Neural progenitor cell (in vitro differentiated cells): ENCODE measurements at places on chromosomes 12 and 14. TPM values are rescaled to one million over a fixed set of nuclear protein-coding genes. Genes with fewer than 3 reads are reported as not detected.

GRCh38 chr14:90603841-90604240 is 207.0 kb downstream of the CALM1 start:
- no peaks in the 10 kb centered on the region for H3K36me3 ChIP-seq
- DNase-seq = no peak
- H3K4me1 ChIP-seq = peaks cover 54% of the 10 kb centered on the region
- H3K27ac ChIP-seq = no peak overlapping the region

- no peaks in the 10 kb centered on the region for H3K36me3 ChIP-seq
- no peak for DNase-seq
- peaks cover 3% of the 10 kb centered on the region for H3K4me1 ChIP-seq
- no peak overlapping the region for H3K4me3 ChIP-seq
- no peak overlapping the region for H3K27ac ChIP-seq
- no peaks in the 10 kb centered on the region for H3K27me3 ChIP-seq
These were observed 220.7 kb downstream of the TTC6 start for GRCh38 chr14:37816135-37816534.

DNA sequence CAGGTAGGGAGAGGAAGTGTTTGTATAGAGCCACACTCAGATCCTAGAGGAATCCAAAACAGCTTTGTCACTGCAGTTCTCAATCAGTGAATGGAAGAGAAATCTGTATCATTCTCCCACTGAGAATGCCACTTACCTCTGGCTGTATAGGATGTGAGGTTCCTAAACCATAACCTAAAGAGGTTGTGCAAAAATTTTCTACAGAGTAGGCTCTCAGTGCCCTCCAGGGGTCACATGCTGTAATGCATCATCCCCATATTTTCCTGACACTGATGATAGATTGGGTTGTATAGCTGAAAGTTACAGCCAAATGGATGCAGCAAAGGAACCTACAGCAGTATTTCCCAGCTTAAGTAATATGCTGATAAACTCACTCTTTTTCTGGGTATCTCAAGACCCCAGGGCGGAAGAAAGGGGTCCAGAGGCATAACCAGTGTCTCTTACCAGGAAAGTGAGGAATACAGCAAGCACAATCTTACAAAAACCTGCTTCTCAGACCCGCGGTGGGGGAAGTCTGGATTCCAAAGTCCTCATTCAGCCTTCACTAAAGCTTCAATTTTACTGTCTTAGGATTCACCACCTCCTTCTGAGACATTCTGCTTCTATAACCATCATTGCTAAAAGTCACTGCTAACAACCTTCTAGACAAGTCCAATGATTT is 3.8 kb downstream of the BCDIN3D start:
- no peaks in the 10 kb centered on the region for H3K36me3 ChIP-seq
- no peak overlapping the region for H3K4me3 ChIP-seq
- H3K27me3 ChIP-seq = no peaks in the 10 kb centered on the region
- no peak overlapping the region for H3K27ac ChIP-seq

DNA sequence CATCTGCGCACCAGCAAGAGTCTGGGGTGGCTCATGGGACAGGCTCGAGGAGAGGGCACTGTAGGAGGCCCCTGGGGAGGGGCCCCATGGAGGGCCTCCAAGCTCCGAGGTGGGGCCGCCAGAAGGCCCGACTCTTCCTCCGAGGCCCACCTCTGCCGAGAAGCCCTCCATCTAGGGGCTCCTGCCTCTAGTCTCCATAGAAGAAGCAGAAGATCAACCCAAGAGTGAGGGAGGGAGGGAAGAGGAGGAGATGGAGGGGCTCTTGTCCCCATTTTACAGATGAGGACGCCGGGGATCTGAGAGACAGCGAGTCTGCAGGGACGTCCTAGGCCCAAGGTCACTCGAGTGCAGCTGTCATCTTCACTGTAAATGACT is 41.2 kb downstream of the DIO3 start:
- no peak overlapping the region for H3K4me3 ChIP-seq
- DNase-seq = no peak
- H3K27me3 ChIP-seq = peaks cover 10% of the 10 kb centered on the region

- H3K4me3 ChIP-seq = no peak overlapping the region
- H3K27ac ChIP-seq = no peak overlapping the region
- no peaks in the 10 kb centered on the region for H3K27me3 ChIP-seq
- no peaks in the 10 kb centered on the region for H3K4me1 ChIP-seq
- no peaks in the 10 kb centered on the region for H3K36me3 ChIP-seq
These were observed 47.8 kb upstream of the MED13L start for GRCh38 chr12:116325336-116325664.

DNA sequence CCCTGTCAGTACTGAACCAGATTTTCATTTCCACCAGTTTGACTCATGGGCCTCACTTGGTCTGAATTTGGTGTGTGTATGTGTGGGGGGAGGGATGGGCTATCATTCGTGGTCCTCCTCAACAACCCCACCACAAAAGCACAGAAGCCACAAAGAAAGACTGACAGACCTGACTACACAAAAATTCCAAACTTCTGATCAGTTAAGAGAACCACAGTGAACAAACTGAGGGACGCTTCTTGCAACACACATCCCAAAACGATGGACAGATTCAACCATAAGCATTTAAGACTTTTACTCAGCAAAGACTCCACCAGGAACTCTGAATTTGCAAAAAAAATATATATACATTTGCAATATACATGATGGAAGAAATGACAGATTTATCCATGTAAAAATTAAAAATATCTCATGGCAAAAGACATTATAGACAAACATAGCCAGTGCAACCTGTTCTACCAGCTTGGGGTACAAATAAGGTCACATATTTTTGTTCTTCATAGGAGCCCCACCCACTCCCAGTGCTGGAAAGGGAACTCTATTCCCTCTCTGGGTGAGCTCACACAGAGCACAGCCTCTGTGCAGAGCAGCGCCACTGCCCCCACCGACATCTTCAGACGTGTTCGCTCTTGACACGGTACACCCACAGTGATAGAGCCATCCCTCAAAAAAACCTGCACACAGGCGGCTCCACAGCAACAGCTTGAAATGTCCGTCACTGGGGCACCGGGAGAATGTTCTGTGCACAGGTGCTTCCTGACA is 49.7 kb downstream of the JAG2 start:
- H3K27ac ChIP-seq = no peak overlapping the region
- peaks cover 5% of the 10 kb centered on the region for H3K27me3 ChIP-seq
- no peak overlapping the region for H3K4me3 ChIP-seq

DNA sequence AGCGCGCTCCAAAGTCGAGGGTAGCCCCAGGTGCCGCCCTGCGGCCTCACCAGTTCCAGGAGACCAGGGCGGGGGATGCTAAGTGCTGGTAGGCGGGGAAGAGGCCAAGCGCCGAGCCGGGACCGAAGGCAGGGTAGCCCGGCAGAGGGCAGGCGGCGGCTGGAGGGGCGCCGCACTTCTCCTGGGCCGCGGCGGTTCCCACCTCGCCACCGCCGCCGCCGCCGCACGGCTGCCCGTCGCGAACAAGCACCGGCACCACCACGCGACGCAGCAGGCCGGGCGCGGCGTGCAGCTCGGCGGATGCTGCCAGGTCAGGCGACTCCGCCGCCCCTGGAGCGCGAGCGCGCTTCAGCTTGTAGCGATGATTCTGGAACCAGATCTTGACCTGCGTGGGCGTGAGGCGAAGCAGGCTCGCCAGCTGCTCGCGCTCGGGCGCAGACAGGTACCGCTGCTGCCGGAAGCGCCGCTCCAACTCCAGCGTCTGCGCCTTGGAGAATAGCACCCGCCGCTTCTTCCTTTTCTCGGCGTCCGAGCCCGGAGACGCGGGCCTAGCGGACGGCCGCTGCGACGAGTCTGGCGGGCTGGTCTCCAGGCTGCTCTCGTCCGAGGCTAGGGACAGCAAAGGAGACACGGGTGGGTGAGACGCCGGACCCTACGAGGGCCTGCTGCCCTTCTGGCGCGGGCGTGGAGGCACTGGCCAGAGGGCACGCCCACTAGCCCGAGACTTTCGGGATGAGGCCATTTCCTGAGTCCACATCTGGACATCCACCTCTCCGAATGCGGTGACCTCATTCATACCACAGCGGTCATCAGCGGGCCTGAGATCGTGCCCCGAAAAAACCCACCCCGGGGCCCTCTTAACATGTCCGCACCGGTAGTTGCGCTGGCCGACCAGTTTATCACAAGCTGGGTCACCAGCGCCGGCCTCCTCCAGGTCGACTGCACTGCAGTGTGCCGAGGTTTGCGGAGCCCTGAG is 1.3 kb downstream of the NKX2-8 start:
- peak overlapping the region; percentile 55 for H3K4me3 ChIP-seq
- peaks cover 36% of the 10 kb centered on the region for H3K4me1 ChIP-seq
- H3K36me3 ChIP-seq = no peaks in the 10 kb centered on the region
- DNase-seq = peak; percentile 83
- H3K27me3 ChIP-seq = peaks cover 100% of the 10 kb centered on the region

DNA sequence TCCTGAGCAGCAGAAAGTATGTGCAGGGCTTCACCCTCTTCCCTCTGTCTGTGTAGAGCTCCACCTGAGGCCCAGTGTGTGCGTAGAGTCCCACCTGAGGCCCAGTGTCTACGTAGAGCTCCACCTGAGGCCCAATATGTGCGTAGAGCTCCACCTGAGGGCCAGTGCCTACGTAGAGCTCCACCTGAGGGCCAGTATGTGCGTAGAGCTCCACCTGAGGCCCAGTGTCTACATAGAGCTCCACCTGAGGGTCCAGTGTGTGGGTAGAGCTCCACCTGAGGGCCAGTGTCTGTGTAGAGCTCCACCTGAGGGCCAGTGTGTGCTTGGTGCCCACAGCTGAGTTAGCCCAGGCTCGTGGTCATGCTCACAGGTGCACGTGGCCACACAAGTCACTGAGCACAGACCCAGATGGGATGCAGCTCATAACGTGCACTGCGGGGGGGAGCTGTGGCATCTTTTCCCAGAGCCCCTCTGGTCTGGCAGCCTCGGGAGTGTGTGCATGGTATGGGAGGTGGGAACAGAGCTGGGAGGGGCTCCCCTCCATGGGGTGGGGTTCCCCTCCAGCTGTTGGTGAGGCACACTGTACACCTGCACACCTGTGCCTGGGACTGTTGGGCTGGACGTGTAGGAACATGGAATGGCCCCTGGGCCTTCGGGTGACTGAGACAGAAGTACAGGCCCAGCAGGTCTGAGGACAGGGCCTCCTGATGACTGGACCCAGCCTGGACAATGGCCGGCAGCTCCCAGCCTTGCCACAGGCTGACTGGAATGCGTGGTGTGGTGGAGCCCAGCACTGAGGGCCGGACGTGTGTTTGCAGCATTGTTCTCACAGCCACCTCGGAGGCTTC is 20.1 kb downstream of the PACS2 start:
- H3K27me3 ChIP-seq = no peaks in the 10 kb centered on the region
- no peaks in the 10 kb centered on the region for H3K4me1 ChIP-seq
- no peak for DNase-seq
- H3K27ac ChIP-seq = no peak overlapping the region

DNA sequence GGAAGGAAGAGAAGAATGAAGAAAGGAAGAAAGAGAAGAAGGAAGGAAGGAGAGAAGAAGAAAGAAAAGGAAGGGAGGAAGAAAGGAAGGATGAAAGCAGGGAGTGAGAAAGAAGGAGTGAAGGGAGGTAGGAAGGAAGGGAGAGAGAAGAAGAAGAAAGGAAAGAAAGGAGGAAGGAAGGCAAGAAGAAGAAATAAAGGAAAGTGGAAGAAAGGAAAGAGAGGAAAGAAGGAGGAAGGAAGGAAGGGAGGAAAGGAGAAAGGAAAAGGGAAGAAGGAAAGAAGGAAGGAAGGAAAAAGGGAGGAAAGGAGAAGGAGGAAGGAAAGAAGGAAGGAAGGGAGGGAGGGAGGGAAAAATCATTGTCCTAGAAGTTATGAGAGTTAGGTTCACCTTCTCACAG is 696.6 kb upstream of the TMEM132C start:
- no peak for DNase-seq
- no peaks in the 10 kb centered on the region for H3K27me3 ChIP-seq
- H3K4me3 ChIP-seq = no peak overlapping the region
- no peaks in the 10 kb centered on the region for H3K36me3 ChIP-seq
- H3K27ac ChIP-seq = no peak overlapping the region
- H3K4me1 ChIP-seq = peaks cover 11% of the 10 kb centered on the region

DNA sequence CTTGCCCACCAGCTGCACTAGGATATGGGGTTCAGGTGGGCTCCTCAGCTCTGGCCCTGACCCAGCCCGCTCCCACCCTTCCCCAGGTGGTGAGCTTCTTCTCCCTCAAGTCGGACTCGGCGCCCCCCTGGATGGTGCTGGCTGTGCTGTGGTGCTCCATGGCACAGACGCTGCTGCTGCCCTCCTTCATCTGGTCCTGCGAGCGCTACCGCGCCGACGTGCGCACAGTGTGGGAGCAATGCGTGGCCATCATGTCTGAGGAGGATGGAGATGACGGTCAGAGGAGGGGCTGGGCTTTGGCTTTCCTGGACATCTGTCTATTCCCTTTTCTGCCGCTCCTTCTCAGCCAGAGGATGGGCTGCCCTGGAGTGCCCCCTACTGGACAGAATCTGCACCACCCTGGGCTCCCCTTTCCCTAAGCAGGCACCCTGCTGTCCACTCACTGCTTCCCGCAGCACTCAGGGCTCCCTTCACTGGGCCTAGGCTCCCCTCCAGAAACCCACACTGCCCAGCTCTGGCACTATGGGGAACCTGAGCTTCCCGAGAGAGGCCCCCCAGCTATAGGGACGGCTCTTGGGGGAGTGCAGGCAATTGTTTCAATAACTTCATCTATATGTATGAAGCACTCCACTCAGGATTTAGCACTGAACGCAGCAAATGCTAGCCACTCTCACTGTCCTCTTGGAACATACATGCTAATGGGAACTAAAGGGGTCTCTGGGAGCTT is 2.6 kb upstream of the P3H3 start:
- H3K27me3 ChIP-seq = no peaks in the 10 kb centered on the region
- H3K4me1 ChIP-seq = peaks cover 40% of the 10 kb centered on the region
- DNase-seq = peak; percentile 91
- no peak overlapping the region for H3K4me3 ChIP-seq
- no peaks in the 10 kb centered on the region for H3K36me3 ChIP-seq

RNU4-1 gene
- under 0.01 TPM in 2 replicates for total RNA-seq

RTN1 gene
- total RNA-seq = 7.7 and 18.6 TPM in 2 replicates

TBX3 gene
- total RNA-seq = not detected in 2 replicates

EFCAB11 gene
- total RNA-seq = 20.0 and 27.6 TPM in 2 replicates

RERGL gene
- not detected in 2 replicates for total RNA-seq

PROX2 gene
- total RNA-seq = not detected in 2 replicates
